A549 treated with dexamethasone at 1 μM for 4 hours (cell line): ENCODE measurements at places on chromosomes 7 and 10. TPM values are rescaled to one million over a fixed set of nuclear protein-coding genes. Genes with fewer than 3 reads are reported as not detected.

SCIN gene
- 0.19 to 0.36 TPM (median 0.32 TPM) in 5 replicates for total RNA-seq

GNAT3 gene
- not detected in 5 replicates for total RNA-seq

LRIT1 gene
- total RNA-seq: not detected in 5 replicates

FFAR4 gene
- total RNA-seq: 0.06 to 0.13 TPM (median 0.09 TPM) in 5 replicates

PALS2 gene
- total RNA-seq: 19.3 to 26.0 TPM (median 22.8 TPM) in 5 replicates

PILRA gene
- total RNA-seq: 3.0 to 5.8 TPM (median 5.0 TPM) in 5 replicates

CCDC201 gene
- total RNA-seq: not detected in 5 replicates

EBF3 gene
- total RNA-seq: 0.15 to 0.26 TPM (median 0.17 TPM) in 5 replicates

DNAH11 gene
- 0.25 to 0.75 TPM (median 0.35 TPM) in 5 replicates for total RNA-seq

ABCF2 gene
- total RNA-seq: 53.6 to 63.8 TPM (median 60.7 TPM) in 5 replicates

OPN4 gene
- total RNA-seq: 0.04 TPM in 1 of 5 replicates, not detected in the others

GALNT17 gene
- not detected in 5 replicates for total RNA-seq

PNLIPRP2 gene
- total RNA-seq: 0.09 to 0.11 TPM in 2 of 5 replicates, not detected in the others

PGAM1 gene
- total RNA-seq: 546 to 577 TPM (median 553 TPM) in 5 replicates

CDC123 gene
- 123 to 167 TPM (median 130 TPM) in 5 replicates for total RNA-seq

GIMAP5 gene
- total RNA-seq: 0.09 TPM in 2 of 5 replicates, not detected in the others

POLR2J3 gene
- total RNA-seq: 19.1 to 52.3 TPM (median 49.6 TPM) in 5 replicates

SEMA3D gene
- total RNA-seq: 0.04 to 0.10 TPM (median 0.07 TPM) in 5 replicates

C10orf71 gene
- total RNA-seq: not detected in 5 replicates

DOCK1 gene
- total RNA-seq: 20.8 to 29.5 TPM (median 27.7 TPM) in 5 replicates

CNTNAP2 gene
- 0.02 to 0.07 TPM (median 0.02 TPM) in 4 of 5 replicates, not detected in the other for total RNA-seq

CFAP69 gene
- 1.2 to 2.3 TPM (median 2.0 TPM) in 5 replicates for total RNA-seq
